ENCODE measurements at places on chromosomes 2 and 18. TPM values are rescaled to one million over a fixed set of nuclear protein-coding genes. Genes with fewer than 3 reads are reported as not detected.

Gene CAPN14
- 0.98 TPM for total RNA-seq

Gene TUBA3E
- total RNA-seq = not detected

Gene ZEB2
- 30.3 TPM for total RNA-seq

Gene C2orf72
- total RNA-seq = 0.40 TPM

Gene SP5
- not detected for total RNA-seq

Gene NYAP2
- total RNA-seq = not detected

Gene FSHR
- total RNA-seq = not detected

Gene PSMA8
- total RNA-seq = not detected

Gene RAX
- not detected for total RNA-seq

Gene SPTBN1
- 208 TPM for total RNA-seq

Gene GCG
- total RNA-seq = not detected

Gene FLACC1
- 1.1 TPM for total RNA-seq

Gene CCDC195
- not detected for total RNA-seq

Gene BOD1L2
- total RNA-seq = not detected

Gene G6PC2
- not detected for total RNA-seq

Gene MPP4
- 15.0 TPM for total RNA-seq

Gene SLC14A1
- total RNA-seq = 22.7 TPM

Gene ABCG5
- not detected for total RNA-seq

Gene PSD4
- 5.1 TPM for total RNA-seq

Gene IL1R1
- 0.21 TPM for total RNA-seq

Gene DNAJC5G
- total RNA-seq = not detected
